ENCODE measurements at places on chromosomes 3 and 15.

GRCh38 chr3:167032267-167032876, 347.7 kb downstream of the ZBBX start:
- DNase-seq: no peak

- DNase-seq: no peak
Measured at GRCh38 chr15:40731034-40731433, 24.0 kb downstream of the RMDN3 start.

DNA sequence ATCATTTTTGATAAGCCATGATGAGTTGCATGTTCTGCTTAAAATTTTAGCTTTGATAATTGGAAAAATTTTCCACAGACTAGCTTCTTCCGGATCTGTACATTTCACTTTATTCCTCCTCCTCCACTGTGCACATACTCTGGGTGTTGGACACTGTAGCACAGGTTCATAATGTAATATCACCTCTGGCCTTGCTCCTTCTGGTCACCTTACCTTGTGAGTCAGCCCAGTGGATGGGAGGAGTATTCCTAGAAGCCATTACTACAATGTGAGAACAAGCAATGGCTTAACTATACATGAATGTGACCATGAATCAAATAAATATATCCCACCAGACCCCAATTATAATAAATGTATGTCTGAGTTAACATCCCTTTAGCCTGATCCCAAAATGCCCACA, 6.1 kb upstream of the CDCP1 start:
- DNase-seq: no peak

DNA sequence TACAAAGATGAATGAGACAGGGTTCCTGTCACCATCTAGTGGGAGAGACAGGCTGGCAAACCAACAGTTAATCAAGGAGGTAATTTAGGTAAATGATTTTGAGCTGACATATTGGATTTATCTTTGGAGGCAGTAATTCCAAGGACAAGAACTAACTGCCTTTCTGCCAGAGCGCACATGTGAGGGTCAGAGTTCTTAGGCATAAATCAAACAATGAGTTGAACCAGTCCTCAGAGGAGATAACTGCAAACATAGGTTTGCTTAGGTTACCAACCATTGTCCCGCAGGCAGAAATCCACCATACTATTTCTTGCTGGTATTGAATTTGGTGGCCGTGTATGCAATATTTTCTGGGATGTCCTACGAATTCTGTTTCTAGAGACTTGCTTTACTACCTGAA, 14.2 kb upstream of the PPP1R2 start:
- no peak for DNase-seq

Measured in stimulated activated CD8-positive, alpha-beta memory T cell treated with anti-CD3 and anti-CD28 coated beads, Interleukin-7, amount 100 ng/mL, for 48 hours (primary cell).